ENCODE measurements at places on chromosomes 12 and 14.

- no peak for DNase-seq
Measured at GRCh38 chr14:92937051-92937937, 14.3 kb downstream of the CHGA start.

GRCh38 chr14:24260026-24260779 is 2.8 kb downstream of the TGM1 start:
- DNase-seq, result no peak

DNA sequence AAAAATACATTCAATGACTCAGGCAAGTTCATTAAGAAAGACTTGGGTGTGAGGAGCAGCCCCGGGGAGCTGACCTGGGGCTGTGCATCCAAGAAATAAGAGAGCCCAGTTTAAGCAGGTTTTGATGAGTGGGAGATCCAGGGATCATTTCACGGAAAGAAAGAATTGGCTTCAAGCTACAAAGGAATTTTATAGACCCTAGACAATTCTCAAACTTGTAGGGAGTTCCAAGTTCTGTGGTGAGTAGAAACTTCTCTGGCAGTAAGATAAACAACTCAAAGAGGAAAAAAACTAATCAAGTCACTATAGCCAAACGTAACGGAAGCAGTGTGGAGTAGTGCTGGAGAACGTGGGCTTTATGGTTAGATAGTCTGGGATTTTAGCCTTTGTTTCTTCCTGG is 175.7 kb upstream of the DDHD1 start:
- no peak for DNase-seq

DNA sequence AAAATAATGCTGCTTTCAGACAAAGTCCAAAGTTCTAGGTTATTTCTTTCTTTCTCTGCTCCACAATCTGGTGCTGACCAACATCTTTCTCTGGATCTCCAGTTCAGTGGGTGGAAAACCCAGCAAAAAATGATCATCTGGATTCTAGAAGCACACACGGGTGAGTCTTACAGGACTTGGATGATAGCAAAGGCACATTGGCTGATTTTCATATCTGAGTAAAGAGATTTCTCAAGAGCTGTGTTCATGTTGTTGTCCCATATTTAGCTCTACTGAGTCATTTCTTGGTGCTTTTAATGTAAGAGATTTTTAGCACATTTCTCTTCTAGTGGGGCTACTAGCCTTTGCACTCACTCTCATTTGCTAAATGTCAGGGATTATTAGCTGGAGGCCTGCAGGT is 336.7 kb downstream of the GALC start:
- no peak for DNase-seq

Data from NCI-H1048 (cell line).